Activated CD4-positive, alpha-beta T cell treated with anti-CD3 and anti-CD28 coated beads for 1 hour (primary cell): ENCODE measurements at places on chromosomes 11 and 22.

- DNase-seq, result no peak
Observed at GRCh38 chr11:71451596-71452198, 1.3 kb upstream of the NADSYN1 start.

DNA sequence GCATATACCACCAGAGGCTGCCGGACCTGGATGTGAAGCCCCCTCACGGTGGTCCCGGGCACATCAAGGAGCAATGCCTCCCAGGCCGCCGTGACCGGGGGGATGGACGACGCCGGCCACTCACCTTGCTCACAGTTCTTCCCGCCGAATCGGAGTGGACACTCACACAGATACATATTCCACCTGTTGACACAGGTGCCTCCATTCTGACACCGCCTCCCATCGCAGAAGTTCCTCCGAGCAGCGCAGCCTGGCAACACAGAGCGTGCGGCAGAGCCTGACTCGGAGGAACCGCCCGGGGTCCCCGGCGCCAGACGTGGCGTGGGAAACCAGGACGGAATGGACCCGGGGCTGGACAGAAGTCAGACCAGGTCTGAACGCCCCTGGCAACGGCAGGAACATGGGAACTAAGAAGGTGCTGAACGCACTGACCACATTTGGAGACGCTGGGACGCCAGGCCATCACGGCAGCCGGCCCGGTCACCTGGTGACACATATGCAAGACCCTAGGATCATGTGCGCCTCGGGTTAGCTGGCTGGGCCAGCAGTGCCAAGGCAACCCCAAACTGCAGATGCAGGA lies 74.2 kb downstream of the TRMU start:
- DNase-seq, result no peak

- DNase-seq, result no peak
Observed at GRCh38 chr22:35475545-35475944, 65.1 kb upstream of the RASD2 start.

DNA sequence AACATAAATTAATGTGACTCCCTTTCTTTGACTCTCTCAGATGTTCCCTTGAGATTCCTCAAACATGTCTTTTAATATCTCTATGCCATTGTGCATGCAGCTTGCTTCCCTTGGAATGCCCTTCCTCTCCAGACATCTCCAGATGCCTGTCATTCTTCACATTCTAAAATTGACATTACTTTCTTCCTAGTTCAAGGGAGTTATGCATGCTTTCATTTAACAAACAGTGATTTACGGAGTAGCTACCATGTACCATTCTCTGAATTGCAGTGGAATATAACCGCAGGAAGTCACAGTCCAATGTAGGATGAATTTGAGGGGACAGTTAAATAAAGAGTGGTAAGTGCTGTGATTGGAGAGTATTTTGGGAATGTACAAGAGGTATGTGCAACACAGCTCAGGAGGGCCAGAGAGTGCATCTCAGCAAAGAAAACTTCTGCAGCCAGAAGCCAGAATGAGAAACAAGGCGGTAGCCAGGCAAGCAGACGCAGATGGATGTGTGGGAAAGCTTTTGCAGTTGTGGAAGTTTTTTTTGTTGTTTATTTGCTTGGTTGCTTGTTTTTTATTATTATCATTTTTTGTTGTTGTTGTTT lies 18.7 kb downstream of the MMP10 start:
- no peak for DNase-seq
